Hepatocyte (in vitro differentiated cells): ENCODE measurements at places on chromosomes 6 and 20. TPM values are rescaled to one million over a fixed set of nuclear protein-coding genes. Genes with fewer than 3 reads are reported as not detected.

PDYN gene
- polyA plus RNA-seq, result not detected in 2 replicates

FAM217A gene
- polyA plus RNA-seq, result not detected in 2 replicates

CCM2L gene
- 0.56 and 1.0 TPM in 2 replicates for polyA plus RNA-seq

DEFB132 gene
- not detected in 2 replicates for polyA plus RNA-seq

DDX43 gene
- polyA plus RNA-seq, result 0.07 TPM in 1 of 2 replicates, not detected in the other

ZNF391 gene
- 5.4 and 6.9 TPM in 2 replicates for polyA plus RNA-seq

FANCE gene
- polyA plus RNA-seq, result 3.7 and 4.1 TPM in 2 replicates

- peak; percentile 82 for DNase-seq
Observed at GRCh38 chr6:116969211-116969863, 92.3 kb downstream of the RFX6 start.

DNA sequence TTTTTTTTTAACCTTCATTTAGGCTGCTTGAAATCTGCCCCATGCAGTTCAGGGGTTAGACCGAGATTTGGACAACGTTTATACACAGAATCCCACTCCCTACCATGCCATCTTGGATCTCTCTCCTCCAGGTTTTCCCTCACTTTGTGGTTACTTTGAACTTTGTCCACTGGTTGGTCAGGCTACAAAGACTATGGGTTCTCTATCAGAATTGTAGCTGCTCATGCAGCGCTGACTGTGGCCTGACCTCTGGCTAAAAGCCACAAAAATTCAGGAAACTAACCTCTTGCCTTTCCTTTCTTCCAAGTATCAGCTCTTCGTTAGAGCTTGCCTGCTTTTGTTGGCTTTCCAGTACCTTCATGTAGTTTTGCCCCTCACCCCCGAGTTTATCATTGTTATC lies 44.9 kb upstream of the KCNG1 start:
- DNase-seq, result no peak

DNA sequence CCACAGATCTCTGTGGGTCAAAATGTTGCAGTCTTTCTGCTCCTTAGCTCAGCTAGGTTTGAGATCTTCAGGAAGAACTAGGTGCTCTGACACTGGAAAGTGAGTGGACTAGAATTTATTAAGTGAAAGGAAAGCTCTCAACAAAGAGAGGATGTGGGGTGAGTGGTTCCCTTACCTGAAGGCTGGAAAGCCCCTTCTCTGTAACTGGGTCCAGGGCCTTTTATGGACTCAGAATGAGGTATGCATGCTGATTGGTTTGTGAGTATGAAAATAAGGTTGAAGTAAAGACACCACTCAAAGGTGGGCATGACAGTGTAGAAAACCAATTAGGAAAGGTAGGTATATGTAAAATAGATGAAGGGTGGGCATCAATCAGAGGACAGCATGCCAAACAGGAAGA lies 485.5 kb downstream of the CD109 start:
- no peak for DNase-seq

GRCh38 chr6:17556014-17556413 lies 44.1 kb upstream of the FAM8A1 start:
- no peak for DNase-seq

DNA sequence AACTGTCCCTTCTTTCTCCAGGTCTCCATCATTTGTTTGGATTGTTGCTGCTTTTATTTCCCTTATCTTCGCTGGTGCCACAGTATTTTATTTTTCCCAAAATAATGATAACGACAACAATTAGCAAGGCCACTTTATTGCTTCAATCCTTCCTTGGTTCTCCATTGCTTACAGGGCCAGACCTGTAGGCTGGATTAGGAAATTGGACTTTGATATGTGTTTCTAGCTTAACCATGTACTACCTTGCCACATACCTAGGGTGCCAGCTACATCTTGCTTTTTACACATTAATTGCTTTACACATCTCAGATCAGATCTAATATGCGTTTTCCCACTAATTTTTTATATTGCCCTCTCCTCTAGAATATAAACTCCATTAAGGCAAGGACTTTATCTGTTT lies 195.4 kb downstream of the HIVEP2 start:
- no peak for DNase-seq

DNA sequence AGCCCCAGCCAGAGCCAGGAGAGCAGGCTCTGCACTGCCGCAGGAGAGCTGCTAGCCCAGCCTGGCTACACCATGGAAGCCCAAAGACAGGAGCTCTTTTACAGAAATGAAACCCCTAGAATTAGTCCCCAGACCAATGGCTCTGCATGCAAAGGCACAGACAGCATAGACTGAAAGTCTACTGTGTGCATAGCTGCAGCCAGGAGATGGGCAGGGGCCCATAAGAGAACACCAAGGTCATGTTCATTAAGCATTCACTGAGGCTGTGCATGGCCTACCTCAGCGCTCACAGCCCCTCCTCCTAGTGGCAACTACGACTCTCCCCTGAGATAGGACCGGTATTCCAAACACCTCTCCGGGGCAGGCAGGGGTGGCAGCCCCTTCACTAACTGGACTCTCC lies 34.9 kb downstream of the SNX5 start:
- DNase-seq, result no peak

- DNase-seq, result no peak
Observed at GRCh38 chr20:61798632-61799031, 267.0 kb downstream of the TAF4 start.

GRCh38 chr6:114008331-114008730 lies 37.4 kb upstream of the HDAC2 start:
- no peak for DNase-seq

- no peak for DNase-seq
Observed at GRCh38 chr20:55173601-55174000, 698.2 kb downstream of the DOK5 start.

GRCh38 chr20:6347916-6348315 lies 225.1 kb upstream of the FERMT1 start:
- no peak for DNase-seq

GRCh38 chr6:51654647-51655046 lies 432.8 kb downstream of the PKHD1 start:
- DNase-seq, result no peak

DNA sequence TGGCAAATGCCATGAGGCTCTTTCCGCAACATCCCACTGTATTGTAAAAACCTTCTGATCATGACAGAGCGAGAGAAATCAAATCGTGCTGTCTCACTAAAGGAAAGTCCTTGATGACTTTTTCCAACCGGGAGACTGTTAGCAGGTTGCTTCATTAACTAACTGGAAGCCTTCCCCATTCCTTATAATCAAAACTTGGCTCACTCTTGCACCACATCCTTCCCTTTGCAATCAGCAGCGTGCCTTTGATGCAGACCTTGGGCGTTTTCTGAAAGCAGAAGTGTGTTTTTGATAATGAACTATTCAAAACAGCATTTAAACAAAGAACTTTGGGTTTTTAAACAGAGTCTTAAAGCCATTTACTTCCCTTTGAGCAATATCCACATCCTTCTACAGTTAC lies 96.2 kb upstream of the CNR1 start:
- no peak for DNase-seq

GRCh38 chr6:118705544-118706491 lies 54.4 kb upstream of the CEP85L start:
- no peak for DNase-seq

DNA sequence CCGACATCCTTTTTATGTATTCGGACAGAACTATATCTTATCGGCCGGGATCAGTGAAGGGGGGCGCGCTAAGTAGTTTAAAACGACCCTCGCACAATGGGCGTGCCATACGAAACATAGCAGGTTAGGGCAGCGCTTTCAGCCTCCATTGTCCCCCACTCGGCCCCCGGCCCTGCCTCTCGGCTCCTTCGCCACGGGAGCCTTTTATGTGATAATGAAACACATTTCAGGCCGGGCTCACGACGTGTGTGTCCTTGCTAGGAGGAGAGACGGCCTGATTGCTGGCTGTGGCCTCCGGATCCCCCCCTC lies 5.3 kb downstream of the FOXA2 start:
- peak; percentile 36 for DNase-seq

- DNase-seq, result no peak
Observed at GRCh38 chr6:46050845-46051405, 35.3 kb upstream of the CLIC5 start.

DNA sequence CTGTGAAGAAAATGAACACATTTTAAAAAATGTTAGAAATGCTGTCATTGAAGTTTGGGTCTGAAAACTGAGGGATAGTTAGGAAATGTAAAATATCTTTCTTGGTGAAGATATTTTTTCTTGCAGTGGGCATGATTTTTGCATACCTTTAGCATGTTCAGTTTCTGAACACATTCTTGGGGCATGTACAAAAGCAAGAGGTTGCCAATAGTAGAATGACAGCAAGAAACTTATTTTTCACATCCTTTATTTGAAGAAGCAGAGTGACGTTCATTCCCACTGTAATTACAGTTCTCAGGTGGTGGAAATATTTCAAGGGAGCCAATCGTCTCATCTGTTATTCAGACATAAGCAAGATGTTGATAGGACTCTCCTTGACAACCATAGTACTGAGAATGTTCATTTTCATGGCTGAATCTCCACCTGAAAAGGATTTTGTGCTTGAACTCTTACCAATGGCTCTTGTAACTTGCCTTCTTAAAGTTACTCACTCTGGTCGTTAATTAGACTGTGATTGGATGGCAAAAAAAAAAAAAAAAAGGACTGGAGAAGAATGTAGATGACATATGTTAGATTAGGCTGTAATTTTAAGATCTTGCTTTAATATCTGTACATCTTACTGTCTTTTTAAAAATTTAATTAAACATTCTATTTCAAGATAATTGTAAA lies 74.4 kb downstream of the DOK5 start:
- DNase-seq, result no peak

- DNase-seq, result peak; percentile 88
Observed at GRCh38 chr20:51022803-51023616, at the start of gene KCNG1. Gene KCNG1, minus strand, starts transcription at chr20:51023107. Its CDS starts 12,769 bp downstream, at chr20:51010338.

DNA sequence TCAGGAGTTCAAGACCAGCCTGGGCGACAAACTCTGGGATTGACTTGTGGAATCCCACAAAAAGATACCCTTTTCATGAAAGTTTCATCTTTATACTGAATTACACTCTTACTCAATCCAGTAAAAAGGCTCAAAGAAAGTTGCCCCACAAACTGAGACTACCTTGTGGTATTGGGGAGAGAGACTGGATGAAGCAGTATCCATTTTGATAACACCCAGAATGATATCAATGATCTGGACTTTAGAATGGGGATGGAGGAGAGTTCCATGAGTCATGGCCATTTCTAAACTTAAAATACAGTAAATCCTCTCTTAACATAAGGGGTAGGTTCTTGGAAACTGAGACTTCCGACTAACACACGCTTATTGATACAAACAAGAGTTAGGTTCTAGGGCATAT lies 4.7 kb downstream of the STAU1 start:
- DNase-seq, result no peak

DNA sequence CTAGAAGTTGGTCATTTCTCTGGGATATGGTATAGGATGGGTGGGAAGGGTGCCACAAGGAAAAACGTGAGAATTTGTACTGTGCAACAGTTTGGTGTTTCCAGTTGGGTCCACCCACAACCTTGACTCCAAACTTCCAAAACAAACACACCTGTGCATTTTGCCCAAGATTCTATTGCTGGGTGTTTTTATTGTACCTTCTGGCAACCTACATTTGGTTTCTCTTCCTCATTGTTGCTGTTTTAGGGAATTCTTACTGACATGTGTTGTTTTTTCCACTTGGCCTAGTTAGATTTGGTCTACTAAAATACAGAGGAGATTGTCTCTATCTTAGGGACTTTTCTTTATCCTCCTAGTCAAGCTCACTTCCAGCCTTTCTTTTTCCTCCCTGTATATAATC lies 16.7 kb downstream of the TULP4 start:
- no peak for DNase-seq

DNA sequence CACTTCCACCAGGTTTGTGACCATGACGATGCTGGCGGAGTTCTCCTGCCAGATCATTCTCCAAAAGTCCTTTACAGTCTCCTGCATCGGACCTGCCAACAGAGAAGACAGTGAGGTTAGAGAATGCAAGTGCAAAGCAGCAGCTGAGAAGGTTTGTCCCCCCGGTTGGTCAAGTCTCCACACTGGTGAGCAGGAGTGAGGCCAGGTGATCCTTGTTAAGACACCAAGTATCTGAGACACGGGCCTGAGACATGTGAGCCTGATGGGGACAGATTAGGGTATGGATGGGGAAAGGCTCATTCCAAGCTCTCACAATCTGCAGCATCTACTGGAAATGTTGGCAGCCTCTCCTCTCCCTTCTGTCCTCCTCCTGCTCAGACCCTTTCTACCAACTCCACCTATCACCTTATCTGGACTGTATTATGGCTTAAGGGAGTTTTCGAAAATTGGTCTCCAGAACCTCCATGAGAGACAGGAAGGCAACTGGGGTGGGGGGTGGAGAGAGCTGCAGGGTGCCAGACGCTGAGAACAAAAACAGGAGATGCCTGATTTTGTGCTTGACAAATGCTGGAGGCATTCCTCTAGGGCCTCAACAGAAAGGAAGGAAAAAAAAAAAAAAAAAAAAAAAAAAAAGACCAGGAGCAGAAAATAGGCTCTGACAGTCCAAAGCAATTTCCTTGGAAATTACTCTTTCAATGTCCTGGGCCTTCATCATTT lies 500.4 kb upstream of the CHD6 start:
- DNase-seq, result no peak

DNA sequence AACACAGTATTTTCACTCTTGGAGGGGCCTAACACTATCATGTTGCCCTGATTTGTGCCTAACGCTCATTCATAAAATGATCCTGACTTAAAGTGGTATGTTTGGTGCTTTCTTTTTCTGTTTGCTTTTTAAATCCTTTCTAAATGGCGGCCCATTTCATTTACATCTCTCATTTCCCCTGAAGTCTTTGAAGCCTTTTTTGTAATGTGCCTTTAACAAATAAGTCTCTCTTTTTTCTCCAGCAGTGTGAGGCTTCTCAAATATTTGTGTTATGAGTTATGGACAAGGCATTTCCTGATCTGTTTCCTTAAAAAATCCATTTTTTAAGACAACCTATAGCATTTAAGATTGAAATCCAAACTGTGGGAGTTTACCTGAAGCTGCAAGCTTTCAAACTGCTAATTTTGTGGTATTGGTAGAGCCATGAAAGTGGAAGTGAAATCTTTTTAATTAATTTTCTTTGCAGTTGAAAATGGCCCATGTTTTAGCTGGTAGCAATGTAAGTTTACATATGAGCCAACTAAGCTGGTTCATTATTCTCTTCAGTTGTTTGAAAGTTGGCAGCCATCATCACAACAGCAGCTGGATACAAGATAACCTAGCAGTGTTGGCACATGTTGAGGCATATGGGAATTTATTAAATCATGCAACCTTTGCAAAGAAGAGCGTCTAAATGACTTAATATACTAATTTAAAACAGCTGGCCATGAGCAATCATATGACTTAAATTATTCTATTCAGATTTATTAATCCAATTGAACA lies 469.7 kb downstream of the CDKAL1 start:
- DNase-seq, result no peak
